ENCODE measurements at places on chromosomes 2 and 18. TPM values are rescaled to one million over a fixed set of nuclear protein-coding genes. Genes with fewer than 3 reads are reported as not detected.

MSTN gene
- total RNA-seq, result not detected

GRCh38 chr2:240635121-240635997 lies 10.1 kb downstream of the GPR35 start:
- H3K4me1 ChIP-seq, result no peaks in the 10 kb centered on the region
- H3K27ac ChIP-seq, result no peak overlapping the region
- peaks cover 7% of the 10 kb centered on the region for H3K36me3 ChIP-seq
- peaks cover 3% of the 10 kb centered on the region for H3K27me3 ChIP-seq

GRCh38 chr2:26471766-26472706 lies 5.9 kb downstream of the OTOF start:
- no peaks in the 10 kb centered on the region for H3K27me3 ChIP-seq
- no peak for DNase-seq
- peaks cover 4% of the 10 kb centered on the region for H3K4me1 ChIP-seq
- no peak overlapping the region for H3K4me3 ChIP-seq

DNA sequence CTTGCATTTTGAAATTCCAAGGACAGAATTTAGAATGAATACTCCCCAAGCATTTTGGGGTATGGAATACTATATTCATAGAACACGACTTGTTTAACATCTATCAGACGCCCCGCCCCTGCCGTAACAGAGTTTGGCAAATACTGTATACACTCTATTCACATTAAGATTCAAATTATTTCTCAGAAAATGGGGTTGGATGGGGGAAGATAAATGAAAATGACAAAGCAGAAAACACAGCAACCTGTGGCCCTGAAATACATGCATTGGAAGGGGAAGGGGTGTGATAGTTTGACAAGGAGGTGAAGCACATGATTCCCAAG lies 634.6 kb upstream of the SLC39A10 start:
- no peak for DNase-seq
- peaks cover 4% of the 10 kb centered on the region for H3K27me3 ChIP-seq
- H3K36me3 ChIP-seq, result no peaks in the 10 kb centered on the region
- no peak overlapping the region for H3K27ac ChIP-seq
- H3K4me3 ChIP-seq, result no peak overlapping the region

GRCh38 chr2:205994344-205994743 lies 91.6 kb downstream of the INO80D start:
- H3K36me3 ChIP-seq, result peaks cover 20% of the 10 kb centered on the region
- DNase-seq, result no peak
- no peaks in the 10 kb centered on the region for H3K4me1 ChIP-seq
- no peaks in the 10 kb centered on the region for H3K27me3 ChIP-seq

RPRM gene
- total RNA-seq, result not detected

- no peaks in the 10 kb centered on the region for H3K4me1 ChIP-seq
- H3K27me3 ChIP-seq, result peaks cover 34% of the 10 kb centered on the region
- no peak overlapping the region for H3K4me3 ChIP-seq
- H3K27ac ChIP-seq, result no peak overlapping the region
- no peaks in the 10 kb centered on the region for H3K36me3 ChIP-seq
Measured at GRCh38 chr2:95551055-95551568, 40.7 kb upstream of the TRIM43 start.

AQP12A gene
- not detected for total RNA-seq

- H3K27me3 ChIP-seq, result peaks cover 15% of the 10 kb centered on the region
- DNase-seq, result no peak
- H3K4me1 ChIP-seq, result peaks cover 18% of the 10 kb centered on the region
- no peaks in the 10 kb centered on the region for H3K36me3 ChIP-seq
- no peak overlapping the region for H3K4me3 ChIP-seq
- H3K27ac ChIP-seq, result no peak overlapping the region
Measured at GRCh38 chr18:58213440-58213839, 169.4 kb downstream of the NEDD4L start.

DNA sequence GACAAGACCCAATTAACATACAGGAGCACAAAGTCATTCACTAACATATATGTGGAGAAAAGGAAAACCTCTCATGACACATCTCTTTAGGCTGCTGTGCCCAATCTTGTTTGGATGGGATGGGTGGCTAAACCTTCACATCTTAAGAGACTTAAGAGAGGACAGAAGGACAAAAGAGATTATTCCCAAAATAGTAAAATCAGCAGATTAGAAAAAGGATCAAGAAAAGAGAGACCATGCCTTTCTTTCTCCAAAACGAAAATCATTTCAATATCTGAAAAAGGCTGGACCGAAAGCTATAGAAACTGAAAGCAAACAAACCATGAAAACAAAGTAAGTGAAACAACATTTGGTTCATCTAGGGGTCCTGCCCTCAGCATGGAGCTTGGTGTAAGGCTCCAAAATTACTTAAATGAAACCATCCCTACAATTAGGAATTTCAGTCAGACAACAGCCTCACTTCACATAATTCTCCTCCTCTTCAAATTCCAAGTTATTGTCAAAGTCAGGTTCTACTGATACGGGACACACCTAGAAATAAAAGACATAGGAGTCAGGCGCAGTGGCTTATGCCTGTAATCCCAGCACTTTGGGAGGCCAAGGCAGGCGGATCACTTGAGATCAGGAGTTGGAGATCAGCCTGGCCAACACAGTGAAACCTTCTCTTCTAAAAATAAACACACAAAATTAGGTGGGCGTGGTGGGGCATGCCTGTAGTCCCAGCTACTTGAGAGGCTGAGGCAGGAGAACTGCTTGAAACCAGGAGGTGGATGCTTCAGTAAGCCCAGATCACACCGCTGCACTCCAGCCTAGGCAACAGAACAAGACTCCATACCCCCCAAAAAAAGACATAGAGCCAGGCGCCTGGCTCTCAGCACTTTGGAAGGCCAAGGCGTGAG lies 5.2 kb downstream of the STARD7 start:
- H3K36me3 ChIP-seq, result peaks cover 41% of the 10 kb centered on the region
- peak overlapping the region; percentile 83 for H3K27ac ChIP-seq
- peak overlapping the region; percentile 66 for H3K4me3 ChIP-seq
- peak; percentile 12 for DNase-seq

DNA sequence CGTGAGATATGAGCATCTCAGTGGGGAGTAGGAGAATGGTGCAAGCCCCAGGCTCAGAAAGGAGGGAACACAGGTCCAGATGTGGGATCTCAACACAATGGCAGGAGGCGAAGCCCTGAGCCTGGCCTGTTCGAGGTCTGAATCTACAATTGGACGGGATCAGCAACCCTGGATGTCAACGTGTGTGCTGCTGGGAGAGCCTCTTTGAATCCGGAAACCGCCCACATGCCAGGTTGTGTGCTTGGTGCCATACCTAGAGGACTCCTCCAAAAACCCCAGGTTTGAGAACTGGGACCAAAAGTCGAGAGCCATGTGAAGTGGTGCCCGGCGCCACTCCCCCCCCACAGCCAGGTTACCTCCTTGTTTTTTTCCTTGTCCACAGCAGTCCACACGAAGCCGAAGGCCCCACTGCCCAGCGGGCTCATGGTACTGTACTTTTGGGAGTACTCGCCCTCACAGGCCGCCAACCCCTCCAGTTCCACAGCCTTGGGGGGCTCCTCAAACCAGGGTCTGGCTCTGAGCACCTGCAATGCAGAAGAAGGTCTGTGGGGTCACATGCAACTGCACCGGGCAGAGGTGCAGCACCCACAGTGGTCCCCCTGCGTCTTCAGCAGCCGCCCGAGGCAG lies 20.4 kb upstream of the MTERF4 start:
- no peak for DNase-seq
- H3K27me3 ChIP-seq, result no peaks in the 10 kb centered on the region
- peak overlapping the region; percentile 31 for H3K27ac ChIP-seq

- H3K36me3 ChIP-seq, result peaks cover 25% of the 10 kb centered on the region
- no peak for DNase-seq
- no peak overlapping the region for H3K4me3 ChIP-seq
- no peaks in the 10 kb centered on the region for H3K4me1 ChIP-seq
- H3K27me3 ChIP-seq, result no peaks in the 10 kb centered on the region
Measured at GRCh38 chr2:108825254-108825653, 38.7 kb downstream of the CCDC138 start.

DNA sequence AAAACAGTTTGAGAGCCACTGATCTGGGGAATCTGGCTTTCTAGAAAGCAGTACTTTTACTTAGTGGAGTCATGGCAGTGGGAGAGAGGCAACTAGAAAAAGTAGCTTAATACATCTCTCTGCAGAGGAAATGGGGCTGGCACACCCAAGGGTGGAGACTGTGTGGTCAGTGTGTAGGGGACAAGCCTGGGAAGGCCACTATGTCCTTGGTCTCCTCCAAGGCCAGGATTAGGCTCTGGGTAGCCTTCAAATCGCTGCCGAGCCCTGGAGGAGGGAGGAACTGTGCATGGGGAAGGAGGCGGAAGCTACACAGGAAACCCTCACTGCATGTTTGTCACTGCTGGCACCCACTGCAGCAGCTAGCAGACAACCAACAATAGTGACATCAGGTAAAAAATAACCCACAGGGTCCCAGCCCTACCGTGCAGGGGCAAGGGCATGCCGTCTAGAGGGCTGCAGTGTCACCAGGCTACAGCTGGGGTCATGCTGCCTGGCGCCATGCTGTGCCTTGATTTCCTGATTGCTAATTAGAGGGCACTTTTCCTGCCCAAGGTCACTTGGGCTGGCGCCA lies 34.8 kb downstream of the LBH start:
- H3K27me3 ChIP-seq, result no peaks in the 10 kb centered on the region
- H3K4me3 ChIP-seq, result peak overlapping the region; percentile 71
- peak; percentile 71 for DNase-seq
- H3K36me3 ChIP-seq, result peaks cover 44% of the 10 kb centered on the region

- no peaks in the 10 kb centered on the region for H3K4me1 ChIP-seq
- H3K27ac ChIP-seq, result no peak overlapping the region
- DNase-seq, result no peak
- no peaks in the 10 kb centered on the region for H3K27me3 ChIP-seq
Measured at GRCh38 chr2:24024018-24024417, 14.1 kb downstream of the MFSD2B start.

DNA sequence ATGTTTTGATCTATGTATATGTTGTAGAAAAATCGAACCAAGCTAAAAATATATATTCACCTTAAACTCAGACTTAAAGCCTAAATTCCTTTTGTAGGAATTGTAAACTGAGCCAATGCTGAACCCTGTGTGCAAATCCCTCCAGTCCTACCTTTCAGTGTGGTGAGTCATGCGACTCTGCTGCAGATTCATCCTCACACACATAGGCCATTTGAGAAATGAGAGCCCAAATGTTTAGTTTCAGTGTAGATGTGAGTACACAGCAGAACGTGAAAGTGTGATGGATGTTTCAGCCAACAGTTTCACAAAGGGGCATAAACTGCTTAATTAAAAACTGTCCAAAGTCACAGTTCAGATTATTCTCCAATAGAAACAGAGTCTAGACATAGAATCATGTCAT lies 193.2 kb downstream of the CDH19 start:
- H3K27me3 ChIP-seq, result no peaks in the 10 kb centered on the region
- no peak overlapping the region for H3K27ac ChIP-seq
- DNase-seq, result no peak
- no peaks in the 10 kb centered on the region for H3K4me1 ChIP-seq
- no peak overlapping the region for H3K4me3 ChIP-seq

DNA sequence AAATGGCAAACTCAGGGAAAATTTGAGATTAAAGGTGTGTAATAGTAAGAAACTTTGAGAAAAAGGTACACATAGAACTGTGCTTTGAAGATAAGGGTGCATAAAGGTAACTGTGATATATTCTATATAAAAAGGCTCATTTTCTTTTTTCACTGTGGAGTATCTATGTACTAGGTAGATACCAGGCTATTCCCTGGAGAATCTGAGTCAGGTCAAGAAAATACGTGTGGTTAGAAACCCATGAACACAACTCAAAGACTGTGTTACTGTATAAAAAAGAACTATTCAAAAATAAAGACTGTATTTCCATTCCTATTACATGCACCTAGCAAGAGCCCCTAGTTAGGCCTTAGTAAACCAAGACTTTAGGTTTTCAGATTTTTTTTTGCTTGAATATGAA lies 100.1 kb upstream of the GRB14 start:
- no peaks in the 10 kb centered on the region for H3K36me3 ChIP-seq
- DNase-seq, result no peak

DNA sequence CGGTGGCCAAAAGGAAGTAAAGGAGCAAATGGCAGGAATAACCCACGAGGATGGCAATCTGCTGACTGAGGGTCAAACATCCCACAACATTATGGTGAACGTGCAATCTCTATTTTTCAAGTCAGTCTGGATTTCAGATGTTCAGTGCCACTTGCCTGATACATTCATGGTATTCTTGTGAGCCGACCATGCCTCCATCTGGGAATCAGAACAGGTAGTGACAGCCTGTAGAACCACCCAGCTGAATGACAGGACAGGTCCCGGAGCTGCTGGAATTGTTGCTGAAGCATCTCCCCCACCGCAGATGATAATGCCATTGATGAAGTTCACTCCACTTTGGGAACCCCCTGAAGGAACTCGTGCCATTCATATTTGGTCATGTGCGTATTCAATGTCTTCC lies 123.2 kb downstream of the CAPN13 start:
- no peak for DNase-seq
- H3K27ac ChIP-seq, result no peak overlapping the region
- no peaks in the 10 kb centered on the region for H3K27me3 ChIP-seq
- H3K4me3 ChIP-seq, result no peak overlapping the region

GRCh38 chr2:1437101-1437500 lies 23.8 kb downstream of the TPO start:
- no peak overlapping the region for H3K4me3 ChIP-seq
- H3K4me1 ChIP-seq, result no peaks in the 10 kb centered on the region
- DNase-seq, result no peak
- no peak overlapping the region for H3K27ac ChIP-seq
- no peaks in the 10 kb centered on the region for H3K36me3 ChIP-seq

- no peaks in the 10 kb centered on the region for H3K27me3 ChIP-seq
- no peak overlapping the region for H3K27ac ChIP-seq
- H3K36me3 ChIP-seq, result peaks cover 3% of the 10 kb centered on the region
- no peak for DNase-seq
Measured at GRCh38 chr2:43027097-43027873, 199.1 kb downstream of the ZFP36L2 start.

DNA sequence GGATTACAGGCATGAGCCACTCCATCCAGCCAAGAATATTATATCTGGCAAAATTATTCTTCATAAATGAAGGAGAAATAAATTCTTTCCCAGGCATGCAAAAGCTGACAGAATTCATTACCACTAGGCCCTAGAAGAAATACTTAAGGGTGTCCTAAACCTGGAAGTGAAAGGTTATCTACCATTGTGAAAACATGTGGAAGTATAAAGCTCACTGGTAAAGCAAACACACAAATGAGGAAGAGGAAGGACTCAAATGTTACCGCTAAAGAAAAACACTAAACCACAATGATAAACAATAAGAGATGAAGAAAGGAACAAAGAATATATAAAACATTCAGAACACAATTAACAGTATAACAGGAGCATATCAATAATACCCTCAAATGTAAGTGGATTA lies 171.8 kb downstream of the CAMKMT start:
- H3K4me1 ChIP-seq, result no peaks in the 10 kb centered on the region
- H3K4me3 ChIP-seq, result no peak overlapping the region
- DNase-seq, result no peak
- H3K27me3 ChIP-seq, result no peaks in the 10 kb centered on the region

CLEC4F gene
- not detected for total RNA-seq

ERBB4 gene
- not detected for total RNA-seq

BIN1 gene
- 148 TPM for total RNA-seq

DNA sequence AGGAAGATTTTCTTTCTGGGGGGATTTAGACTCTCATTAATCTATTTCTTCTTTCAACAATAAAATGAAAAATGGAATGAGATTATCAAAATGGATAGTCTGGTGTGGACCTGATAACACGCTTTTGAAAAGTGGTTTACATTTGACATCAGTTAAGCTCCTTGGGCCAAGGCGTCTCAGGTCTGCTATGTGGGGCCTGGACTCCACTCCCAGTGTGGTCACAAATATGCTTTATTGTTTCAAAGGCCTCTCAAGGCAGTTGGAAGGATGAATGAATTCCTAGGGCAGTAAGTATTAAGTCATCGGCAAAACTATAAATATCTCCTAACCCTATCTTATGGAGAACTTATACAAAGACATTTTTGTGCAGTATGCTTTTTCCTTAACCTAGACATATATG lies 74.5 kb downstream of the ETAA1 start:
- H3K4me3 ChIP-seq, result no peak overlapping the region
- H3K27me3 ChIP-seq, result no peaks in the 10 kb centered on the region
- DNase-seq, result no peak
